ENCODE measurements at places on chromosomes 4 and X.

DNA sequence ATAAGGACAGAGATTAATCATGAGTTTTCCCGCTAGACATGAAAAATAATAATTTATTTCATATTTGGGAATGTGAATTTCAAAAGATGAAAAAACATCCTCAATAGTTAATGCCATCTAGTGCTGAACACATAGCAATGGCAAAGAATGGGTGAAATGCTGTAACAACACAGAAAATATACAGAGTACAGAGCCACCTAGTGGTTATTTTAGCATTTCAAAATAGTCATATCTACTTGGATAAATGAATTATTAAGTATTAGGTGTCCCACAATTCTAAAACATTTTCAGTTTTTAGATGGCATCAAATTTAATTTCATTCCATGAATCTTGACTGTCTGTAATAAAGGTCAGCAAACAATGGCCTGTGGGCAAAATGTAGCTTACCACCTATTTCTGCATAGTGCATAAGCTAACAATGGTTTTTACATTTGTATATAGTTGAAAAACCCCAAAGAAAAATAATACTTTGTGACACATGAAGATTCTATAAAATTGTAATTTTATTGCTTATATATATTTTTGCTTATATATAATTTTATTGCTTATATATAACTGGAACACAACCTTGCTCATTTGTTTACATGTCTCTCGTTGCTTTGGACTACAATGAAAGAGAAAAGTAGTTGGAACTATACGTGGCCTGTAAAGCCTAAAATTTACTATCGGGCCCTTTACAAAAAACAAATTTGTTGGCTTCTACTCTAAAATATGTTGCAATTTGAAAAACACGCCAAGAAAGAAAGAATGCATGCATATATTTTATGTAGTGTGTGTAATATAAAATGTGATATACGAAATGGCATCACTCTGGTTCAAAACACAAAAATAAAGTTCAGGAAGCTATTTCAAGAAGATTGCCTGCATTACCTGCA, 99.1 kb upstream of the FAM47C start:
- DNase-seq: no peak

DNA sequence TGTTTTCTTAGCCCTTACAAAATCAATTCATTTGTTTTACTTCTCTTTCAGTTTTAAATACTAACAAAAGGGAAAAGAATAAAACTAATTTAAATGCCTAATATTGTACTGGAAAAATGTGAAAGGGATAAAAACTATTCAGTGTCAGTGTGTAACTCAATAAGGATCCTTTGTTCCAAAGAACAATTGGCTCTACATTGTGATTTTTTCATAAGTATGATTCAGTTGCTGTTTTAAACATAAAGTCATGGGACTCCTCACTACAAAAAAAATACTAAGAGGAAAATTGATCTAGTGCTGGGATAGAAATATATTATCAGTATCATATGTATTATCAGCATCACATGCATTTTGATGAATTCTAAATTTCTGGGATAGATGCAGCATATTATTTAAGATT, 199.4 kb upstream of the TRAM1L1 start:
- DNase-seq: no peak

DNA sequence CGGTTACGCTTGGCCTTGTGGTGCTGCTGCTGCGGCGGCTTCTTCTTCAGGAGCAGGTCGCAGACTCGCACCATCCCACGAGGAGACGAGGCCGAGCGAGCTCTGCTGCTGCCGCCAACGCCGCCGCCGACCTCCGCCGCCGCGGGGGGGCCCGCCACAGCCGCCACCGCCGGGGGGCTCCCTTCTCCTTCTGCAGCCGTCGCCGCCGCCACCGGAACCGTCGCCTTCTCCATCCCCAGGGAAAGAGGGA, 237 bp downstream of the ANKRD17 start:
- no peak for DNase-seq

GRCh38 chr4:4791299-4792111, 68.0 kb upstream of the MSX1 start:
- no peak for DNase-seq

DNA sequence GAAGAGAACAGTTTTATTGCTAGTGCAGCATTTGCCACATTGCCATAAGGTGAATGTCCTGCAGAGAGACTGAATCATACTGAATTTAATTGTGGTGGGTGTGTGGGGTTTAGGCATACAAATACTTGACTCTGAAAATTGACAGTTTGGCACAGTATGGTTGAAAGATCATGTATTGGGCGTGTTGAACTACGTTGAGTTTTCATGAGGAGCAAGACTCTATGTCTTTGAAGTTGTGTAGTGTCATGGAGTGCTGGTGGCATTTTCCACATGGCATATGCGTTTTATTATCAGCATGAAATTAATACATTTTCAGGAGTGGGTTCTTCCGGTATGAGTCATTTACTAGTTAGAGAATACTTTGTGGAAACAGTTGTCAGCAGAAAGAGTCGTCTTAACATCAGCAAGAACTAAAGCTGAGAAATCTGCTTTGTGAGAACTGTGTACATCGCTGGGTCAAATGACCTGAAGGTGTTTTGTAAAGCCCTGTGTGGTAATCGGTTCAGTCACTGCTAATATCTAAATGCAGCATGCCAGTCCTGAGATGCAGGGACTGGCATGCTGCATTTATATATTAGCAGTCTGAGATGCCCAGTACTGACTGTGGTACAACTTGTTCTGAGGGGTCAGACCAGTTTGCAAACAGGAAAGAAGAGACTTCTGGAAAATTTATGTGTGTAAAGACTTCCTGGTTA, 50.3 kb downstream of the ARHGAP10 start:
- DNase-seq: no peak

DNA sequence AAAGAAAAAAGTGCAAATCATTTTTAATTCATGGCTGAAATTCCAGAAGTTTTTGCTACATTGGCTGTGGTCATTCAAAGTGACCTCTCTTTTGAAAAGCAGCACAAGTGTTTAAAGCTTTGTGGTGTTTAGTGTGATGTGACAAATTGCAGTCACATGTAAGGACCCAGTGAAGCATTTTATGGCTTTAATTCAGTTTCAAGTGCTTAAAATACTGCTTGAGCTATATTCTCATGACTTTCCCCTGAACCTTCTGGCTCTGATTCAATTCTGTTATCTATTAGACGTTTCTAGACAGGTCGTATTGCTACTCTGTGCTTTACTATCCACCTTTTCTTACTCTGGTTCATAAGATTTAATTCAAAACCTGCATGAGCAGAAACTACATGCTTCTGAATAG, 105.8 kb downstream of the FAT4 start:
- DNase-seq: no peak

DNA sequence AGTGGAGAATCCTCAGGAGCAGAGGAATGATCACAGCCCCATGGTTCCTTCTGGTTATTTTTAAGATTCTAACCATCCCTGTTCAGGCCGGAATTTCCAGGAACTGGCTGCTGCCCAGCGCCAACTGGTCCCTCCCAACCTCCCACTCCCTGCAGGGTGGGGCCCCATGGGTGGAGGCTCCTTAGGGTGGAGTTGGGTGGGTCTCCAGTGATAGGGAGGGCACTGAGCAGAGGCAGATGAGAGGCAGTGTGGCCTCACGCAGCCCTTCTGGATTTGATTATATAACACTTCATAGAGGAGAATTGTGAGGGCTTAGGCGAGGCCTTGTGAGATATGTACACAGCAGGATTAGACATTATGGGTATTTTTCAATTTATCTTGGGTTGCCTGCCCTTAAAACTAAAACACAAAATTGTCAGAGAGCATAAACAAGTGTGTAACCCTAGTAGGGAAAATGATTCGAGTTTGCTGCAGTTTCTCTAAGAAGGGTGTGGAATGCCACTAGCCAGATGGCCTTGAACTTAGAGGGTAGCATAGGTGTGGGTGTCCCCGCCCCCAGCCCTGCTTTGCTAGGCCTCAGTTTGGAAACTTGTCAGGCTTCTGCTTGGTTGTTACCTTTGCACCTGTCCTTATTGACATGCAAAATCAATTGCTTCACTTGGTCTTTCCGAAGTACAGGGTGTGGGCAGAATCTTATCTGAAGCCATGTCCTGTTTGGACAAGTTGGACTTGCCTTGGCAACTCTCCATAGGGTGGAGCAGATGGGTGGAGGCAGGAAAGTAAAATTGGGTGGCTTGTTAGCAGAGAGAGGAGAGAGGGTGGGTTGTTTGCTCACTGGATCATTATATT, 9.4 kb downstream of the KLF3 start:
- no peak for DNase-seq

GRCh38 chrX:137072396-137072795, 38.6 kb upstream of the GPR101 start:
- no peak for DNase-seq

DNA sequence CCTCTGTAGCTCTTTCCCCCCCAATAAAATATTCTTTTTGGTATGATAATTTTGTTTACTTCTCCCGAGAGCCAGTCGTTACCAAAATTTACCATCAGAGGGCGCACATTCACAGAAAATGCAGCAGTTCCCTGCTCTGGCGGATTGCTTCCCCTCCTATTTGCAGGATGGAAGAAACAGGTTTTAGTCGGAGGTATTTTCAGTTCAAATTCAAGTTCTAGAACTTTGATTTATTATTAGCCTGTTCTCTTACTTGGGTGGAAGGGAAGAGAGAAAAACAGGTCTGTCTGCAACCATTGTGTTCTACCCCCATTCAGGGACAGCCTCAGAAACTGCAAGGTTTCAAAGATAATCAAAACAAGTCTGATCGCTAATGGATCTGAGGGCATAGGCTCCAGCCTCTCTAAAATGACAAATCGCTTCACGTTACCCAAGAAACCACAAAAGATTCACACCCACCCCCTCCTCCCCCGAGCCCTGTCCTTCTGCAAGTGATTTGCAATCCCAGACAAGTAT, 263.8 kb upstream of the RPS6KA3 start:
- peak; percentile 18 for DNase-seq

DNA sequence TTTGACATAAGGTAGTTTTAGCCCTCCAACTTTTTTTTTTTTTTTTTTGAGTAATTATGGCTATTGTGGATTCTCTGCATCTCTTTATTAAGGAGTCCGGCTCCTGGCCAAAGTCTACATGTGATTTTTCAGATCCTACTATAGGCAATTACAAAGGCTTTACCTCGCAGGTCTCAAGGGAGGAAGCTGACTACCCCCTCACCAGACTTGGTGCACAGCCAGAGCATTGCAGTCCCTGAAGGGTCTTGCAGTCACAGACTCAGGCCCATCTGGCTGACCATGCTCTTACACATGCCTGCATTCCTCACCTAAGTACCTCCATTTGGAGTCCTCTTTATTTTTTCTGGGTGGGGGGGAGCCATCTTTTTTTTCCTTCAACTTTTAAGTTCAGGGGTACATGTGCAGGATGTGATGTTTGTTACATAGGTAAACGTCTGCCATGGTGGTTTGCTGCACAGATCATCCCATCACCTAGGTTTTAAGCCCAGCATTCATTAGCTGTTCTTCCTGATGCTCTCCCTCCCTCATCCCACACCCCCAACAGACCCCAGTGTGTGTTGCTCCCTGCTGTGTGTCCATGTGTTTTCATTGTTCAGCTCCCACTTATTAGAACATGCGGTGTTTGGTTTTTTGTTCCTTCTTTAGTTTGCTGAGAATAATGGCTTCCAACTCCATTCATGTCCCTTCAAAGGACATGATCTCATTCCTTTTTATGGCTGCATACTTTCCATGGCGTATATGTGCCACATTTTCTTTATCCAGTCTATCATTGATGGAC, 88.4 kb upstream of the STIM2 start:
- DNase-seq: no peak

All from T-helper 2 cell (primary cell).